ENCODE measurements at places on chromosomes 7 and 10. TPM values are rescaled to one million over a fixed set of nuclear protein-coding genes. Genes with fewer than 3 reads are reported as not detected.

DNA sequence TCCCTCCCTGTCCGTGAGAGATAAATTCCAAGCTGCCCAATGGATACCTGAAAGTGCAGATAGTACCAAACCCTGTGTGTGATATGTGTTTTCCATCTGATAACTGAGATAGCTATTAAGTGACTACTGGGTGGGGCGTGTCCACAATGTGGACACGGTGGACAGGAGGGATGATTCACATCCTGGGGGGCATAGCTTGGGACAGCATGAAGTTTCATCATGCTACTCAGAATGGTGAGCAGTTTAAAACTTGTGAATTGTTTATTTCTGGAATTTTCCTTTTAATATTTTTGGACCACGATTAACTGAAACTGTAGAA lies 158.6 kb downstream of the CREB5 start:
- DNase-seq, result no peak

GRCh38 chr10:79070606-79071395 lies 2.0 kb downstream of the ZMIZ1 start:
- DNase-seq, result no peak

DNA sequence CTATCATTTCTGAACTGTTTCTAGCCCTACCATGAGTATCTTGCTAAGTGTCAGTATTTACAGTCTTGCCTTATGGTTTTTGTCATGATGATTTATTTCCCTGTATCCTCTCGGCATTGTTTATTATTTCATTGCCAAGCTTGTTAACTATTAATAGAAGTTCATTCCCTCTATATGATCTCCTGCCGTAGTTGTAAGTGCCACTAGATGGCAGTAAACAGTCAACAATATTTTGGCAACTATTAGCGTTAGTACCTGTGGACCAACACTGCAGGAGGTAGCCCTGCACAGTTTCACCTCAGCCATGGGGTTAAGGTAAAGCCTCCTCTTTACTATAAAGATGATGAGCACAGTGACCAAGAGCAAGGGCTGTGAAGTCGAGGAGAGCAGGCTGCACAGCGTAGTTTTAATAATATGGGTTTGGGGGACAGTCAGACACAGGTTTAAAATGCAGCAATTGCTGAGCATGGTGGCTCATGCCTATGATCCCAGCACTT lies 26.1 kb upstream of the CCNJ start:
- peak; percentile 32 for DNase-seq

GRCh38 chr7:137934941-137935883 lies 66.7 kb downstream of the CREB3L2 start:
- no peak for DNase-seq

DNA sequence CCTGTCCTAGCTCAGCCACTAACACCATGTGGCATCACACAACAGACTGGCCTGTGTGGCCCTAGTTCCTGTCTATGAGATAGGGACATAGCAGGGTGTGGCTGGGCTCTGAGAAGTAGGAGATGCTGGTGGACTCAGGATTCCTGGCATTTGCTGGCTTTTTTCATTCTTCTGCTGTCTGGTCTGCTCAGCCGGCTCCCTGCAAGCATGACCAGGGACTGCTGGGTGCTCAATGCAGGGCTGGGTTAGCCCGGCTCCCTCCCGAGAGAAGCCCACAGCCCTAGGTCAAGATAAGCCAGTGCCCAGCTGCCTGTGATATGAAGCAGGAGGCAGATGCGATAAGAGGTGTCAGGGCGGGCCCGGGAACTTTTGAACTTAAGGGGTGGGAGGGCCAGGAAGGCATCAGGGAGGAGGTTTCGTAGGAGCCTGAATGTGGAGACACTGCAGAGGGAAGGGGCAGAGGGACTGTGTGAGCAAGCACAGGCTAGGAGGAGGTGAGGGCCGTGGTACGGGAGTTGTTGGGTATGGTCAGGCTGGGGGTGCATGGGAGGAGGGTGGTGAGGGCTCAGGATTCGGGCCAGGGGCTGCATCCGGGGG lies 3.5 kb downstream of the AQP1 start:
- no peak for DNase-seq

- DNase-seq, result no peak
Measured at GRCh38 chr10:86325158-86325557, 41.4 kb downstream of the GRID1 start.

- DNase-seq, result no peak
Measured at GRCh38 chr7:2851497-2851896, 7.4 kb upstream of the GNA12 start.

DNA sequence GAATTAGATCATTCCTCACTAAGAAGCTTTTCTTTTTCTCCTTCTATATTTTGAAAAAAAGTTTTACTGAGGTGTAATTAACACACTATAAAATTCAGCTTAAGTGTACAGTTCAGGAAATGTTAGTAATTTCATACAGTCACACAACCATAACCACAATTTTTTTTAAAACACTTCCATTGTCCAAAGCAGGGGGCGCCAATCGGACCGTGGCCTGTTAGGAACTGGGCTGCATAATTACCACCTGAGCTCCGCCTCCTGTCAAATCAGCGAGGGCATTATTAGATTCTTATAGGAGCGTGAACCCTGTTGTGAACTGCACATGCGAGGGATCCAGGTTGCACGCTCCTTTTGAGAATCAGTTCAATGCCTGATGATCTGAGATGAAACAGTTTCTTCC lies 427.1 kb downstream of the TFEC start:
- DNase-seq, result no peak

DNA sequence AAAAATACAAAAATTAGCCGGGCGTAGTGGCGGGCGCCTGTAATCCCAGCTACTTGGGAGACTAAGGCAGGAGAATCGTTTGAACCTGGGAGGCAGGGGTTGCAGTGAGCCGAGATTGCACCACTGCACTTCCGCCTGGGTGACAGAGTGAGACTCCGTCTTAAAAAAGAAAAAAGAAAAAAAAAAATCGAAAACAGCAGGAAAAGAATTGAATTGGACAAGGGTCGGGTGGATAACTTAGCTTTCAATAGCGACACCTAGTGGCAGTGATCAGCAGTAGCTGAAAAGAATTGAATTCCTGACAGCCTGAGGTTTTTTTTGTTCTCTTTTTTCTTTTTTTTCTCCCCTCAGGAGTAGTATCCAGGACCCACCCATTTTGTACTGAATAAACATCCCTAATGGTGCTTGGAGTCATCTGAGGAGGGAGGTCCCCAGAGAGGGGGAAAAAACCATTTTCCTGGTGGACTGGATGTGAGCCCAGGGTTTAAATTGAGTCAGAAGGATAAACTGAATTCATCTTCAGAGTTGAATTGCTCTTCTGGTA lies 55.1 kb downstream of the CYCS start:
- peak; percentile 47 for DNase-seq

- no peak for DNase-seq
Measured at GRCh38 chr7:137990251-137990941, 11.5 kb downstream of the CREB3L2 start.

GRCh38 chr10:87771871-87772500 lies 46.0 kb downstream of the ATAD1 start:
- DNase-seq, result no peak

GRCh38 chr7:151018421-151019129 lies 5.7 kb downstream of the ATG9B start:
- DNase-seq, result peak; percentile 38

DNA sequence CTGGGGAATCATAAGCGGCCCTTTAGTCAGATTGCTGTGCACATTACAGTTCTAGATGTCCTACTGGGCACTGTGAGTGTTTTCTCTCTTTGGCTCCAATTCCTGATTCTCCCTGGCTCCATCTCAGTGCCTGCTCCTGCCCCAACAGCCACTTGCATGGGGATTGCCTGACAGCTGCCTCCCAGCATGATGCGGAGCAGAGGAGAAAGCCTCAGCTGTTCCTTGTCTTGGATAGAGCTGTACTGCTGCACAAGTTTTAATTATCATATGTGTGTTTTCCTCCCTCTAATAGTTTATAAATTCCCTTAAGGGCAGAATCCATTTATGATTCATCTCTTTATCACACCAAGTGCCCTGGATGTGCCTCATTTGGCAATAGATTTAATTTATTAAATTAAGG lies 285.8 kb upstream of the COBL start:
- no peak for DNase-seq

GRCh38 chr7:157255201-157255606 lies 81.6 kb upstream of the DNAJB6 start:
- DNase-seq, result no peak

GRCh38 chr7:713488-714230 lies 12.8 kb upstream of the DNAAF5 start:
- no peak for DNase-seq

- no peak for DNase-seq
Measured at GRCh38 chr7:37095122-37095521, 353.5 kb downstream of the ELMO1 start.

DNA sequence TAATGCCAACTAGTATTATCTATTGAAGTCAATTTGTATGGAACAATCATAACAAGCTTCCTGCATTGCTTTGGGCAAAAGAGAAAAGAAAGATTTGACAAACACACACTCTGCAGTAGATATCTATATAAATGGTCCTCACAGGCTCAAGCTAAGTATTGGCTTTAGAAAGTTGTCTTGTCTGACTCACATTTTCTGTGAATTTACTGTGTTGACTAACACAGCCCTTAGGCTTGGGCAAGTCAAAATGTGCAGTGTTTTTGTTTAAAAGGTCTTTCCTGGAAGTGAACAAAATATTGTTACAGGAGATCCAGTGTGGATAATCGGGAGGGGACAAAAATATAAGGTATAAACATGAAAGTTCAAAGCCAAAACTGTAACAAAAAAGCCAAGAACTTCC lies 194.4 kb downstream of the RELN start:
- no peak for DNase-seq

Gene JAKMIP3
- total RNA-seq, result 0.83 TPM

Gene OGDHL
- total RNA-seq, result not detected

Gene EPHA1
- total RNA-seq, result 1.1 TPM

Data from activated CD4-positive, alpha-beta memory T cell treated with anti-CD3 and anti-CD28 coated beads, Interleukin-2, amount 10 ng/mL, durations not matched to agents 7 days and 5 days (primary cell).